ENCODE measurements at places on chromosomes 7 and 10.

DNA sequence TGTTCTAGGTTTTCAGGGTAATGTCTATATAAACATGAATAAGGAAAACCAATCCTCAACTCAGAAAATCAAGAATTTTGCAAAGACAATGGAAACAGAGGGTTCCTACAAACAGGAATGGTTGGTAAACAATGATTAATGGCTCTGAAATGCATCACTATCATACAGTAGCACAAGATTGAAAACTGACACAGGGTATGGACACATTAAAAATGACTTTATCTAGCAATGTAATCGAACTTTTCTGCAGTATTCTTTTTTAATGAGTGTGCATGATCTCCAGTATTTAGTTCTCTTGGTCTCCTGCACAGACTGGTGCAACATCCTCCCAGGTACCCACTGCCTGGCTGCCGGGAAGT is 15.9 kb downstream of the GRB10 start:
- no peak for DNase-seq

DNA sequence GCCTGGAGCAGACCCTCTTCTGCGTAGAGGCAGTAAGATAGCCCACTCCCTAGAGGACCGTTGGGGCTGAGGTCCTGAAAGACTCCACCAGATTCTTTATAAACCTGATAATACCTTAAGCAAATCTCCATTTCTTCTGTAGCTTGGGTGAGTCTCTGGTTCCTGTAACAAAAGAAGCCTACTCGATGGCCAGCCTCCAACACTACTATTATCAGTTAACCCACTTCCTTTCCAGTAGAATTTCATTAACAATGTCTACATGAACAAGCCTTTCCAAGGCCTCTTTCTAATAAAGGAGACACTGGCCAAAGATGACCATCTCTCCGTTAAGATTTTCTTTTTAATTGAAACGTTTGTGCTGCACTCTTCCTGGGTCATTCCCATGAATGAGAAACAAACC is 201.7 kb upstream of the KCTD7 start:
- DNase-seq: no peak

- no peak for DNase-seq
Measured at GRCh38 chr7:76023002-76023401, 24.8 kb downstream of the STYXL1 start.

DNA sequence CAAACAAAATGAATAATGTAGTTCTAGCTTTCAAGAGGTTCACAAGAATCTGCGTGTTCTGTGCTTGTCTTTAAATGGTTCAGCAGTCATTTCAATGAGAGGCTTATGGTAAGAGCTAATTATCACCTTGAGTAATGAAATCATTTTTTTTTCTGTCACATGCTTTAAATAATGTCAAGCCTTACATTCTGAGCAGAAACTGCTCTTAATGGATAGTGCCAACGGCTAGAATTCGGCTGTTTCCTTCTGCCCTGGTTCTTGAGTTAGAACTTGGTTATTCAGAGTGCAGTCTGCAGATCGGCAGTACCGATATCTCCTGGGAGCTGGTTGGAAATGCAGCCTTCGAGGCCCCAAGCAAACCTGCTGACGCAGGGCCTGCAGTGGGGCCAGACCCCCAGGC is 316.2 kb downstream of the CAMK1D start:
- DNase-seq: no peak

- no peak for DNase-seq
Measured at GRCh38 chr7:30364773-30365172, 80.4 kb downstream of the ZNRF2 start.

DNA sequence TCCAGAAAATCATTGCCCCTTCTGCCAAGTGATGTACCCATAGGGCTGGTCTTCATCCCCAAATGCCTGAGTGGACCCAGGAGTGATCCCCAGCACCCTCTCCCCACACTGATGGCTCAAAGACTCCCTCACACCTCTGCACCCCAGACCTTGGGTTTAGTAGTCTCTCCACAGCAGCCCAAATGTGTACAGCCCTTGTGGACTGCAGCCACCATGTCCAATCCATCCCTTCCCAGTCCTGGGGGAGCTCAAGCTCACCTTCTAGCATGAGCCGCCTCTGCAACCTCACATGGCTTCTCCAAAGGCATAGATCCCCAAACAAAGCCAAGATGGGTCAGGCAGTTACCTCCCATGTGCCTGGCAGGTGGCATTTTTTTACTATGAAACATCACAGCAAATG is 50.1 kb downstream of the PRLHR start:
- peak; percentile 39 for DNase-seq

- DNase-seq: no peak
Measured at GRCh38 chr10:11483201-11484148, 128.0 kb downstream of the USP6NL start.

- DNase-seq: no peak
Measured at GRCh38 chr10:110487411-110488331, 10.0 kb upstream of the DUSP5 start.

GRCh38 chr7:19144661-19145433 is at the start of gene FERD3L:
Gene FERD3L (minus strand): TSS chr7:19145421. CDS start chr7:19145362, 59 bp downstream.
- DNase-seq: no peak

DNA sequence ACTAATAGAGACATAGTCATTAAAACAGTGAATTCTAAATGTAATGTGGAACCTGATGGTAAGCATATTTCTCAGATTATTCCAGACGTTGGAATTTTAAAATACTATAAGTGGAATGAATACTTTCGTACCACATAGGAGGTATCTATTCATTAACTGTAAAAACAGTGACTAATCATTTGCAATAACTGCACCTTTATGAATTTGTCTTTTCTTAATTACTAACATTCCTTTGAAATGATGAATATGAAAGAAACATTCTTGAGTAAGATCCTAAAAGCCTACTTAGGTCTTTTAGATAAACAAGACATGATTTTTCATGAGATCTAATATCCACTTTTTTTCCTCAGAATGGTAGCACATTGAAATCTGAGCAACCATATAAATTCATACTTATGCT is 549.0 kb upstream of the LRRN3 start:
- no peak for DNase-seq

GRCh38 chr7:75616421-75617167 is 122.1 kb downstream of the HIP1 start:
- no peak for DNase-seq

- no peak for DNase-seq
Measured at GRCh38 chr7:158024351-158024715, 563.3 kb downstream of the PTPRN2 start.

DNA sequence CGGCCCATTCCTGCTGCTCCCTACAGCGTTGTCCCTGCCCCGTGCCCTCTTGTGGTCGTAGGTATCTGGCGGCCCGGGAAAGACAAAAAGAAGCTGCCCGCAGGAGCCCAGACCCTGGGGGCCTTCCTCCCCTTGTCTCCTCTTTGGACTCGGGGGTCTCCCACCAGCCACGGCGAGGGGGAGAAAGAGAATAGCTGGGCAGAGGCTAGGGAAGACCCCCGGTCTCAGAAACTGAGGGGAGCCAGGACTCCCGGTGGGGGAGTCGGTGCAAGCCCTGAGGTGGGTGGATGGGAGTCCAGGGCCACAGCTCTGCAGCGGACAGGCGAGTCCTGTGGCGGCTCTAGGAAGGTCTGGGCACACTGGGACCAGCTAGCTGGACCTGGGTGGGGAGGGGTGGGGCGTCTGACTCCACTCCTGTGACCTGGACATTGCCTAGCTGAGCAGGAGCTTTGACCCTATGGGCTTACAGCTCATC is 1.3 kb upstream of the SH2D4B start:
- no peak for DNase-seq

GRCh38 chr10:18542832-18543231 is 108.6 kb downstream of the NSUN6 start:
- DNase-seq: no peak

DNA sequence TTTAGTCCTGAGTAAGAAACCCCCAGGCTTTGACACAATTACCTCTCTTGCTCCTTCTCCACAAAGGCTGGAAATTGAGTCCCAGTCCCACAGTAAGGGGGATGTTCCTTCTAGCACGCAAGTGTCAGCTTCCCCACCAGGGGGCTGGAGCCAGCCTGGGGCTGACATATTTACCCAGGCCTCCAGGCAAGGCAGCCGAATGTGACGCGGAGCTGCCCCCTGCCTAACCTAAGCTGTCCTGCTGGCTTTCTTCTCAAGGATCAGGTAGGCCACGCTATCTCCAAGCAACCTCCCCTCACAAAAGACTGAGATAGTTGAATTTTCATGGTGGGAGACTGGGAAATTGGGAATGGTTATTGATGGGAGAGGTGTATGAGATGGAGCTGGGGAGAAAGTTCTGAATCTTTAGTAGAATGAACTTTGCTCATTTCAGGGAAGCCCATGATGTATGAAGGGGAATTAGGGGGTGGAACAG is 19.2 kb upstream of the BMPER start:
- no peak for DNase-seq

GRCh38 chr10:102200751-102201640 is 25.1 kb upstream of the ELOVL3 start:
- DNase-seq: no peak

DNA sequence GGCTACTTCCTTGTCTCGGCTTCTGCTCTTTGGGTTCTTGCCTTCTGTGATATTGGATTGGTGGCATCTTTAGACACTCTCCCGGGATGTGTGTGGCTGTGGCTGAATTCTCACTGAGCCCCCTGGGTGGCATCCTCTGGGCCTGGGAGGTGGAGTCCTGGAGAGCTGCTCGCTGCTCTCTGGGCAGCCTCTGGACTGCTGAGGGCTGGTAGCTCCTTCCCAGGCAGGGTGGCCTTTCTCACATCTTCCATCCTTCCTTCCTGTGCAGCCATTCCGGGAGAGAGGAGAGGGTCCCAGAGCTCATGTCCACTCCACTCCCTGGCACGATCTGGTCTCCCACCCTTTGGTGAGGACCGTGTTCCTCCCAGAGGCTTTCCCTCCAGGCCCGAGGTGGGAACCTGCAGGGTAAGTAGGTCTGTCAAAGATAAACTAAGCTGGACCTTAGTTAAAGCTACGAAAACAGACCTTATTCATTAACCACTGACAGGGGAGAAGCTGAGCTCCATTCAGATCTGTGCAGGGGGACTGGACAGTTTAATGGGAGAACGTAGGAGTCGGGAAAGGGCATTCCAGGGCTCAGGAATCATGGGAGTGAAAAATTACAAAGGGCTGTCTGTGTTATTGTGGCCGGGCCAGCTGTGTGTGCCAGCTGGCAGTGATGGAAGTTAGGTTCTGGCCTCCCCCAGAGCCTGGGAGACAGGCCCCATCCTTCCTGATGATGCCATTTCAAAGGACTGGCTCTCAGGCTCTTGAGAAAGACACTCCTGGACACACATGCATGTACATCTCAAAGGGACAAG is 8.7 kb downstream of the ATP6V0E2 start:
- DNase-seq: no peak

GRCh38 chr7:155770241-155770640 is 42.0 kb downstream of the SHH start:
- no peak for DNase-seq

DNA sequence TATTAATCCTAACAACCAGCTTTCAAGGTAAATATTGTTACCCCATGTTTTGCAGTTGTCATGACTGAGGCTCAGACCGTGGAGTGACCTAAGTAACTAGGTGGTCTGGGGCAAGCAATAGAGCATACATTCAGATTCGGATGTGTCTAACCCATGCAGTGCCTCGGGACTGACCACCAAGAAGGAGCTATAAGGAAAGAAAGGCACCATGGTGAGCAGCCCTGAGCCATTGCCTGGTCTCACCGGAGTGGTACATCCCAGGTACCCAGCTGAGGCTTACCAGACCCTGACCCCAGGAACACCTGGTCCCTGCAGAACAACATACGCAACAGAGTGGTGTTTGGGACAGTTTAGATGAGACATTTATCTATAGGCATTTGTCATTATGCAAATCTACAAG is 175.5 kb upstream of the ZMIZ1 start:
- no peak for DNase-seq

DNA sequence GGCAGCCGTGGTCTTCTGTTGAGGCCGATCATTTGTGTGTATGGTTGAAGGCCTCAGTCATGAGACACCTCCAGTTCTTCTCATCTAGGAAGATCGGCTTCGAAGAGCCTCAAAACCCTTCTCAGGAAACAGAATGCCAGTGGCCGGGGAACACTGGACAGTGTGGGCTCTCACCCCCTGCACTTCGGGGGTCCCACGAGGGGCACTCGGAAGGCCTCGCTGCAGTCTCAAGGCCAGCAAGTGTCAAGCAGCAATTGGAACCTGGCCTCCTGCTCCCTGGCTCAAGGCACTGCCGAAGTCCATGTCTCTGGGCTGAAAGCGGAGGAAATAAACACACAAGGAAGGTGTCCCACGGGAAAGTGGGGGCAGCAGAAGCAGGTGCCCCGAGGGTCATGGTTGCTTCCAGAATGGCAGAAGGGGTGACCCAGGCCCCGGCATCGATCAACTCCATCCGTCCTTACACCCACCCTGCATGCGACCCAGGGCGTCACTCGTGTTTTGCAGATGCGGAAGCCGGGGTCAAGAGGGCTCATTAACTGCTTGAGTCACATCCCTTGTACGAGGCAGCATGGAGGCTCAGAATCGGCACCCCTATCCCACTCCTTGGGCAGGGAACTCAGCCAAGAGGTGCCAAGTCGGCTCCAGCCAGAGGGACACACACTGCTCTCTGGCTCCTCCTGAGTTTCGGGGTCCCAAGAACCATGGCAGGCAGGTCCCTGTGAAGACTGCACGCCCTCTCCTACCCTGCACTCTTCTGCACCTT is 231.3 kb upstream of the SHH start:
- no peak for DNase-seq

DNA sequence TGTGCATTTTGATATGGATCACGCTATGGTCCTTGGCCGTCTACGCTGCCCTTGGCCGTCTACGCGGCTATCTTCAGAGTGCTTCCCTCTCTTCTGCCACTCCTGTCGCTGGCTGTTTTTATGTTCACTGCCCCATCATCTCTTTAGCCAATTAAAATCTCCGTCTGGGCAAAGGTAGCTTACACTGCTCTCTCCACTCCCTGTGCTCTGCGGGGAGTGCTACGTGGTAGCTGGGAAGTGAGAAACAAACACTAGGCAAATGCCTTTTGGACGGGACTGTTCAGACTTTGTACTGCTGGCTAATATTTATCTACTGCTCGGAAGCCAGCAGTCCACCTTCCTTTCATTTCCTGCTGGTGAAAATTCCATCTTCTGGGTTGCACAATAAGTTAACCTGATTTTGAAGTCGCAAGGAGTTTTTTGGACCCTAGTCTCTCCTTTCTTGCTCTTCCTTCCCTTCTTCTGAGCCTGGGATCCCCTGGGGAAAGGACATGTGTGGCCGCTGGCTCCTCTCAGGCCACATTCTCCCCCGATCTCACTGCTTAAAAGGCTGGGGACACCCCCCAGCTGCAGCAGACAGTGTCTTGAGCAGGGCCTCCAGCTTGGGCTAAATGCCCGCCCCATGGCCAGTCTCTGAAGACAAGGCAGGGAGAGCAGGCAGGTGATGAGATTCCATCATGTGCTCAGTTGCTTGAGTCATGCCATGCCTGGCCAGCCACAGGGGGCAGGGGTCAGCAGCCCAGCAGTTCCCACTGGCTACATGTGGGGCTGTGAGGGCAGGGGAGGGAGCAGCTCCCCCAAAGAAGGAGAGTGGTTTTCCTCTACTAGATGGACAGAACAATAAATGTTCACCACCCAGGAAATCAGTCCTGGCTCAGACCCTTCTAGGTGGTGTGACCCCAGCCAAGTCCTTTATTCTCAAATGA is 25.5 kb upstream of the RBM33 start:
- DNase-seq: no peak

DNA sequence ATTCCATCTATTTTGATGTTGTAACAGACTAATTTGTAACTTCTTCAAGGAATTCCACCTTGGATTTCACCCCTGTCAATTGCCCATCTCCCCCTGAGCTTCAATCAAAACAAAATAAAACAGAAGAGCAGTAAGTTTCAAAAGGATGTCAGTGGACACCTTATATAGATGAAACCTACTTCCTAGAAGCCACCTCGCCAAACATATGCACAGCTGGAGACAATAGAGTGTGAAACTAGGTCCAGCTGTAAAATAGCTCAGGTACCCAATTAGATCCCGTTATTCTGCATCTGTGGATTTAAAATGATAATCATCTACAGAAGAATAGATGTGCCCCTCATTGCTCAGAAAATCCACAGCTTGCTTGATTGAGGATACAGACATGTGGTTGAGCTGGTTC is 598.6 kb downstream of the SH2D4B start:
- no peak for DNase-seq

Data from activated CD4-positive, alpha-beta T cell treated with anti-CD3 and anti-CD28 coated beads, Interleukin-2, amount 10 ng/mL, durations not matched to agents 24 days and 14 days (primary cell).